ENCODE measurements at places on chromosomes 2 and 18. TPM values are rescaled to one million over a fixed set of nuclear protein-coding genes. Genes with fewer than 3 reads are reported as not detected.

GRCh38 chr18:22302144-22302543 lies 115.6 kb downstream of the CTAGE1 start:
- no peak for DNase-seq

GRCh38 chr18:75456199-75456631 lies 28.7 kb upstream of the SMIM21 start:
- DNase-seq = no peak

GRCh38 chr2:222864296-222864695 lies 3.5 kb downstream of the ACSL3 start:
- peak; percentile 75 for DNase-seq

DNA sequence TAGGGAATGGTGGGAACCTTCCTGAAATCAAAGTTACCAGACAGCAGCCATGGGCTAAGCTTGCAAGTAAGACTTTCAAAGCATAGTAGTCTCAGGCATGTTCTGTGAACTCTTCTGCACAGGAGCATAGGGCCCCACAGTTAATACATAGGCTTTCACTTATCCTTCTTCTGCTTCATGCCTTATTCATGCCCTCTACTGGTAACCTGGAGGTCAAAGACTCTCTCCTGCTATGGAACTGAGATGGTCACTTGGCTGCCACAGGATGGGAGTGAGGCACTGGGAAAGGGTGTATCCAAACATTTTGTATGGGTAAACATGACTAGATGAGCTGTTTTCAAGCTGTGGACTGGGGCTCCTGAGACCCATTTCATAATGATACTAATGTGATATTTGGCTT lies 49.1 kb upstream of the ZNF638 start:
- DNase-seq = peak; percentile 34

DNA sequence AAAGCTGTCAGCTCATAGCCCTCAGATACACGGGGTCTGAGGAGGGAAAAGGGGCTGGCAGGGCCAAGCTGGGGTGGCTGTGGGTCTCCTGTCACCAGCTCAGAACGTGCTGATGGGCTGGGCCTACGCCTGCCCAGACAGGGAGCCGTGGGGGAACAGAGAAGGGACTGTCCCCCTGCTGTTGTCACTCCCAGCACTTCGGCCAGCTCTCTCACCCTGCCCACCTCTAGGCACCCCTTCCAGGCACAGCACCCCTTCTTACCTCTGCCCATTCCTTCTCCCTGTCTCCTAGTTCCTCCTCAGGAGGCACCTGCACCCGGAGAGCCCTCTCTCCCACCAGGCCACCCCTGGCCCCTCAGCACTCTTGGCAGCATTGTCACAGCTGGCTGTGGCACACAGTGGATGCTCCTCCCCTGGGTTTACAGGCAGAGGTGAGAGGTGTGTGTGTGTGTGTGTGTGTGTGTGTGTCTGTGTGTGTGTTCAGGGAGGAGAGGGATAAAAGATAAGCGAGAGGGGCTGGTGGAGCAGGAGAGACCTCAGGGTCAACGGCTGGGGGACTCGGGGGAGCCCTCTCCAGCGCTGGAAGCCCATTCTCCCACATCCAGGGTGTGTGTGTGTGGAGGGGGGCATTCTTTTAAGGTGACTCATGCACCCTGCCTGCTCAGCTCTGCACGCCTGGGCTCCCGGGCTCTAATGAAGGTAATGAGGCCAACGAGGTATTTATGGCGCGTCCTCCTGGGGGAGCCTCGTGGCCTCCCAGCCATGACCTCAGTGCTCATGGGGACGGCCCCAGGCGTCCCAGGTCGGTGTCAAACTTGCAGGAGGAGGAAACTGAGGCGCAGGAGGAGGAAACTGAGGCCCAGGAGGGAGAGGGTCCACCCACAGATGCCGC lies 66.1 kb upstream of the SMAD7 start:
- peak; percentile 78 for DNase-seq

DNA sequence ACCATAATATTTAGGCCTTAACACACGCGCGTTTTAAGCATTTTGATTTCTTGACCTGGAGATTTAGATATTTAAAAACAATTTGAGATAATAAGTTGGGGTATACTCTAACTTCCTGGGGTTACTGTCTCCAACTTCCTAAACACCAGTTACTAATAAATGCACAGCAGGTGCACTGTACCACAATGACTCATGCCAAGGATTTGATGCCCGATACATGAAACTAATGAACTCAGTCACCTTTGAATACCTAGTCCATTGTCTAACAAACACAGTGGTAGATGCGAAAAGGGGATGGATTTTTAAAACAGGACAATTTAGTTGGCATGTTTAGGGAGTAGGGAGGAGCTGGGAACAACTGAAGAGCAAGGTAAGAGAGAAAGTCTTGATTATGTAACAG lies 21.2 kb downstream of the CABYR start:
- DNase-seq = peak; percentile 33

Gene ACADL
- not detected for total RNA-seq

Measured in MCF 10A (cell line).